ENCODE measurements at places on chromosomes 5 and 9.

DNA sequence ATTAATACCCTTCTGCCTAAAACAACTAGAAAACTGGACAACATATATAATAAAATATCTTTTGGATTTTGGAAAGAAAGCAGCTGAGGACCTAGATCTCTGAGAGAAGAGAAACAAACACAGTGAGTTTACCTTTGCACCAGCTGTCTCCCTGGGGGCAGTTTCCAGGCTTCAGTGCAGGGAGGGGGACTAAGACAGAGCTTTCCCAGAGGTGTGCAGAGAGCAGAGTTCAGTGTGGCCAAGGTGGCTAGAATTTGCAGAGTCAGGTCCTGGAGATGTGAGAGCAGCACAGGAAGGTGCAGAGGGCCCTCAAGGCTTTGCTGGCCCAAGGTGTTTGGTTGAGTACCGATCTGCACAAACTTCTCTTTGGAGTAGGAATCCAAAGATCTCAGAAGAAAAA is 26.3 kb upstream of the PTPDC1 start:
- DNase-seq, result no peak

GRCh38 chr9:37001459-37001858 is 32.6 kb downstream of the PAX5 start:
- DNase-seq, result no peak

- DNase-seq, result no peak
These were observed 65.0 kb downstream of the AGTPBP1 start for GRCh38 chr9:85676790-85677189.

DNA sequence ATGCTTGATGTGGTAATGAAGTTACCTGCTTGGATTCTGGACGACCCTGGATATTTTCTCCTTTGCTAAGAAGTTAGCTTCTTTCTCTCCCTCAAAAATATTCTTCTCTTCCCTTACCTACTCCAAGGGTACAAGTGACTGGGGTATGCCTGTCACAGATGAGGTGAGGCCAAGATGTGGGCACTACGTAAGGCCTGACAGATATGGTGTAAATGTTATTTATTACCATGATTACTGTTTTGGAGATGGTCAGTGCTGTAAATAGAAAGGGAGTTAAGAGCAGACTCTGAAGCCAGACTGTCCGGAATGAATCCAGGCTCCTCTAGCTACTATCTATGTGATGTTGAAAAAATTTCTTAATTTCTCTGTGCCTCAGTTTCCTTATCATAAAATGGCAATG is 1.1 kb upstream of the KIAA1958 start:
- no peak for DNase-seq

GRCh38 chr5:141835928-141836670 is 42.1 kb downstream of the PCDH1 start:
- no peak for DNase-seq

DNA sequence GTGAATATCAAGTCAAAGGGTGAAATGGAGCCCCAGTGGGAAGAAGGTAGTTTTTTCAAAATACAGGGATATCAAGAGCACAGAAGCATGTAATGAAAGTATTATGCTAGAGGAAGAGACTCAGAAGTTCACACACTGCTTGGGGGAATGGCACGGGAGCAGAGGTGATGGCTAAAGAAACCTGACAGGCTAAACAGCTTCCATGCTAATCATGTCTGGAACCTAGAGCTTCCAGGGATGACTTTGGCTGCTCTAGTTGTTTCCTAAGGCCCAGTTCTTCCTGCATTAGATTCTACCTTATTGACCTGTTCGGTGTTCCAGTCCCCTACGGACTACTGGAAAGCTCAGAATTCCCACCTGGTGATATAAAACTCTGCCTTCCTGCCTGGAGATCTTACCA is 34.3 kb downstream of the TRIM32 start:
- no peak for DNase-seq

DNA sequence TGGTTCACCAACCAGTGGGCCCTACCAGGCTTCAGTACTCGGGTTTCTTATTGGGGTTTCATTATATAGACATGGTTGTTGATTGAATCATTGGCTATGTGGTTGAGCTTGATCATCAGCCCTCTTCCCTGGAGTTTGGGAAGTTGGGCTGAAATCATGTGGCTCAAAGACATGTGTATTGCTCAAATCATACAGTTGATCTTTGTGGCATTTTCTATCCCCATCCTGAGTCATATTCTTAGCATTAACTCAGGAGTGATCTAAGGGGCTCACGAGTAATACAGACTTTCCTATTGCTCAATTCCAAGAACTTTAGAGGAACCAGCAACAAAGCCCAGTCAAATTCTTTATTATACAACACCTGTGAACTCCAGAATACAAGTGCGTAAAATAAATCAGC is 66.2 kb downstream of the SMC5 start:
- DNase-seq, result no peak

DNA sequence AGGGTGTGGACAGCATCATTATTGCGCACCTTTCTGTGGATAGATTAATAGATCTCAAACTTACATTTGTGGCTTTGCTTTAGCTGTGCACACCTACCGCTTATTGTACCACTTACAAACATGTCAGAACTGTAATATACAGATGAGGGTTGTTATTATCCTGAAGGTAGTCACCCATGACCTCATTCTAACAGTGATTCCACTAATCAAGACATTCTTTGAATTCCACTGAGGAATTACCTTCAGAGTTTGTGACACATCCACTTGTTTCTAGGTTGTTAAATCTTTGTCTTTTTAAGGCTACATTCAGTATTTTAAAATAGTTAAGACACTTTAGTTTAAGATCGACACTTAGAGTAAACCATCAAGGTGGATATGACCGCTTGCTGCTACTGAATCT is 7.8 kb downstream of the KCNV2 start:
- no peak for DNase-seq

- no peak for DNase-seq
These were observed 171.9 kb downstream of the KDM4C start for GRCh38 chr9:6929441-6930215.

- DNase-seq, result no peak
These were observed 12.0 kb upstream of the ASS1 start for GRCh38 chr9:130432796-130433167.

GRCh38 chr5:172707285-172708182 is 63.5 kb downstream of the DUSP1 start:
- DNase-seq, result no peak

DNA sequence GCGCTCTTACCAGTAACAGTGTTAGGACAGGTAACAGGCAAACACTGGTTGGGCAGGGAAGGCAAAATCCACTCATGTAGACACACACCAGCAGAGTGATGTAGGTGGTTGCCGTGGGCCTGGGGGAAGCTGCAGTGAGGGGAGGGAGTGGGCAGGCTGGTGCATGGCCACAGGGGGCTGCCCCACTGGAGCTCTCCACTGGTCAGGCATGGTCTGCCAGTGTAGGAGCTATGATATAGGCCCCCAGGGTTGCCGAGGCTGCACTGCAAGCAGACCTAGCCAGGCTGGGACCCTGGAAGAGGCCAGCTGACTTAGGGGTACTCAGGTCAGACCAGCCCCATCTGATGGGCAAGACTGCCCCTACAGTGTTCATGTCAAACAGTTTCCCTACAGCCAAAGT is 154.6 kb downstream of the GDNF start:
- no peak for DNase-seq

GRCh38 chr5:137630972-137631370 is 104.9 kb downstream of the KLHL3 start:
- DNase-seq, result no peak

DNA sequence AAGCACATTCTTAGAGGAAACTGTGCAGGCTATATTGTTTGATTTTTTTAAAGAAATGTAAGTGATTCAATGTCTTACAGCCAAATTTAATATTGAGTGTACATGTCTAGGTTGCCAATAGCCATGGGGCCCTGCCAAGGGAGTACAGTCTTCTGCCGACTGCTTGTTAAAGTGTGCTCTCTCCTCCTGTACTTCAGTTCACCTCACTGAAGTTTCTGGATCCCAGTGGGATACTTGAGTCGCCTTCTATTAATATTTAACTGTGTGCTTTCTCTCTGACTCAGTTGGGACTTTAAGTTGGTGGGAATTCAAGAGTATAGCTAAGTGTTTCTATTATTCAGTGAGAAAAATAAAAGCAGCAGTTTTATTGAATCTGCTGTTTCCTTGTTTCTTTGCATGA is 44.5 kb upstream of the C5orf47 start:
- DNase-seq, result no peak

- no peak for DNase-seq
These were observed 211.6 kb downstream of the DOCK8 start for GRCh38 chr9:426264-426663.

GRCh38 chr5:109805472-109805871 is 115.7 kb downstream of the MAN2A1 start:
- no peak for DNase-seq

DNA sequence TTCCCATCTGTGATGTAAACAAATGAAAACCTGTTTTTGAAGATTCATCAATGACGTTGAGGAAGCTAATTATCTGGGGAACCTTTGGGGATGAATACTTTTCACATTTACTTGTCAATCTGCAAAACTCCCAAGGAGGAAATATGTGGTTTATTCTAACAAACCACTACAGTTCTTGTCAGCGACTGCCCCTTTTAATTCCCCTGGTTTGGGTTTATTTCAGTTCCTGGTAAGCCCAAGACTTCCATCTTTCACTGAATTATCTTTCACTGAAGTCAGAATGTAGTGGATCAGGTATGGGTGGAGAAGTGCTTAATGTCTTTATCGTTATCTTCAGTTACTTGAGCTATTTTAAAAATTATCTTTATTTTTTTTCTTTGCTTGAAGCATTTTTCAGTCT is 40.2 kb downstream of the TLR4 start:
- DNase-seq, result no peak
